ENCODE measurements at places on chromosomes 16 and 17.
A peak's percentile ranks its signal among the peaks of the same experiment; 100 is the strongest.

DNA sequence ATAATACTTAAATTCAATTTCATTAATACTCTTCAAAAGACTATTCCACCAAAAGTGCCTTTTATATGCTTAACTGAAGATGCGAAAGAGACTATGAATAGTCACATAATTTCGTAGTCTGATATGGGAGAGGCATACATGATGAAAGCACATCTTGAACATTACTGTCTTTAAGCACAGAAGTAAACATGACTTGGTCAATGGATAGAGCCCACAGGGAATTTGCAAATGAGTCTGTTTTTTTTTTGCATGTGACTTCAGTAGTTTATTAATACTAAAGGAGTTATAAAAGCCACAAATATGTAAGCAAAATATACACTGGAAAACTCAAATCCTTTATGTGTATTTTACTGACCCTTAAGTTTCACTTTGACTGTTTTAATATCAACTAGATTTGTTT, 15.9 kb downstream of the ADPRM start:
- no peak for DNase-seq

GRCh38 chr16:86509759-86510464, 415 bp upstream of the FOXF1 start:
- DNase-seq, result no peak

DNA sequence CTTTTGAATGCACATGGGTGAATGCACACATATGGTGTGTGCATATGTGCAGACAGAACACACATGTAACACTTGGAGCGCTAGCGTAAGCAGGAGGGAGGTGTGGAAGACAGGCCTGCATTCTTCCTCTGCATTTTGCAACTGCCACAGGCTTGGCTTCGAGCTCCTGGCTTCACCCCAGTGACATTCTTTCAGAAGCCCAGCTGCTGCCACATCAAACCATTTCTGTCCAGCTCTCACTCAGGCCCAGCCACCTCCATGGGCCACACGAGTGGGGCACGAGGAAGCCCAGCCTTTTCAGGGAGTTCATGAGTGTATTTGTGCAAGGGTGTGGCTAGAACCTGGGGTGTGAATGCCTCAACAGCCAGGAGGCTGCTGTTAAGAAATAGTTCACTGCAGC, 18.8 kb downstream of the LGALS3BP start:
- DNase-seq, result no peak

- no peak for DNase-seq
These were observed 364.7 kb upstream of the DYNLRB2 start for GRCh38 chr16:80176114-80176513.

DNA sequence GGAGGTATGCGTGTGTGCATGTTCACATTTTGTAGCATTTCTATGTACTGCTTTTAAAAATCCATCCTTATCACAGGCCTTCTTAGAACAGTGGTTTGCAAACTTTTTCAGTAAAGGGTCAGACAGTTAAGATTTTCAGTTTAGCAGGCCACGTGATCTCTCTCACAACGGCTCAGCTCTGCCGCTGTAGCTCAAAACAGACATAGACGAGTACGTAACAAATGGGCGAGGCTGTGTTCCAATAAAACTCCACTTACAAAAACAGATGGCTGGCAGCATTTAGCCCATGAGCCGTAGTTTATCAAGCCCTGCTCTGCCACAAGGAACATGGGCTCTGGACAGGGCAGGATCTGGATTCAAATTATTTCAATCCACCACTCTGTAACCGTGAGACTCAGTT, 141.8 kb downstream of the XYLT1 start:
- no peak for DNase-seq

- no peak for DNase-seq
These were observed 35.4 kb downstream of the WNT3 start for GRCh38 chr17:46783031-46783593.

GRCh38 chr16:82603784-82604411, 22.9 kb upstream of the CDH13 start:
- DNase-seq, result no peak

- DNase-seq, result peak; percentile 30
These were observed 15.3 kb downstream of the NLK start for GRCh38 chr17:28057731-28058246.

DNA sequence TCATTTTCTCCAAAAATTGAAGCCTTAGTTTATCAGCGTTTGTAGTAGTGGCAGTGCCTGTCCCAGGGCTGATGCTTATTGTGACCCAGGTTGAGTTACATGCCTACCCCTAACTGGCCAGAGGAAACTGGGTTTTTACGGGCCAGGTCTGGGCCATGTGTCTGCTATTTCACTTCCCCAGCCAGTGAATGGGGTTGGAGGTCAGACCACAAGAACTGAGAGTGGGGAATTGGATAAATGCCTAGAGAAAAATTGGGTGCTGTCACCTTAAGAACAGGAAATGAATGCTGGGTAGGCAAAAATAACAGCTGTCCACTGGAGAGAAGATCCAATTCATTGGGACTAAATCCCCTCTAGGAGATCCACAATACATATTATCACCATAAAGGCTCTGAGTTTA, 5.2 kb downstream of the ADPRM start:
- DNase-seq, result peak; percentile 12

GRCh38 chr16:22262460-22262859, 34.7 kb upstream of the POLR3E start:
- no peak for DNase-seq

DNA sequence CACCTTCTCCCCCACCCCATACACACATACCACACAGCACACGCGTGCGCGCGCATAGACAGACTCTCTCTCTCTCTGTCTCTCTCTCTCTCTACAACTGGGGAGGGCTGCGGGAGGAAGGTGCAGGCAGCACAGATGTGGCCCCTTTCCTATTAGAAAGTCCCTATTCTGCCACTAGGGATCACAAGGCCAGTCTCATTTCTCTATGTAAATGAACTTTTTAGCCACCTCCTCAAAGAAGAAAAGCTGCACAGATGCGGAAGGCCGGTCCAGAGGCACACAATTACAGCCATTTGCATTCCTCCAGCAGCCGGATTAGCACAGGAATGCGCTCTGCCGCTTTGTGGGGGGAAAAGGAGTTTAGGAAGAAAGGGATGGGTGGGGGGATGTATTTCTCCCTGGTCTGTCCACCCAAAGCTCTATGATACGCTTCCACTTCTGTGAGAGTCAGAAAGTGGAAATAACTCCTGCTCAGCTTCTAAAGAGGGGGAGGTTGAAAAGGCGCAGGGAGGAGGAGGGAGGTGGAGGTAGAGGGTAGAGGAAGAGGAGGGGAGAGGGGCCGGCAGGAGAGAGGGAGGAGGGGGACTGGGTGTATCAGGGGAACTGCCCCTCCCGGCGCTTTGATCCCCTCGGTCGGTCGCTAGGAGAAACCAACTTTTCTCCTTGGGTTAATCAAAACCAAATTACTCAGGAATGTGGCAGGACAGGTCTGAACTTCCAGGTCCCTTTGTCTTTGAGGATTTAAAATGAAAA, 11.7 kb downstream of the ZFHX3 start:
- peak; percentile 49 for DNase-seq

DNA sequence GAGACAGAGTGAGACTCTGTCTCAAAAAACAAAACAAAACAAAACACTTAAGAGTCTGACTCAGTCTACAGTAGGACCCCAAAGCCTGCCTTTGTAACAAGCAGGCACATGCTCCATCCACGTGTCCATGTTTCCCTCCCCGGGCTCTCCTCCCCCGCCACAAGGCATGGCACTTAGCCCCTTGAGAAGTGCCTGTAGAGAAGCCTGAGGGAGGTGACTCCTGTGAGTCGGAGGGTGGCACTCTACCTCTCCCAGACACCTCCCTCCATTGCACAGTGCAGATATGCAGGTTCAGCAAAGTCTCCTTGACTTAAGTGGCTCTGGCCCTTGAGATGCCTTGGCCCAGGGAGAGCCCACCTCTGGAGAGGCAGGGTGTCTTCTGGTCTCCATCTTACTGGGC, 6.8 kb downstream of the FHOD1 start:
- no peak for DNase-seq

- DNase-seq, result no peak
These were observed 54.2 kb downstream of the CDRT4 start for GRCh38 chr17:15413101-15413771.

- DNase-seq, result peak; percentile 96
These were observed 739 bp downstream of the TCF25 start for GRCh38 chr16:89873972-89874689.

DNA sequence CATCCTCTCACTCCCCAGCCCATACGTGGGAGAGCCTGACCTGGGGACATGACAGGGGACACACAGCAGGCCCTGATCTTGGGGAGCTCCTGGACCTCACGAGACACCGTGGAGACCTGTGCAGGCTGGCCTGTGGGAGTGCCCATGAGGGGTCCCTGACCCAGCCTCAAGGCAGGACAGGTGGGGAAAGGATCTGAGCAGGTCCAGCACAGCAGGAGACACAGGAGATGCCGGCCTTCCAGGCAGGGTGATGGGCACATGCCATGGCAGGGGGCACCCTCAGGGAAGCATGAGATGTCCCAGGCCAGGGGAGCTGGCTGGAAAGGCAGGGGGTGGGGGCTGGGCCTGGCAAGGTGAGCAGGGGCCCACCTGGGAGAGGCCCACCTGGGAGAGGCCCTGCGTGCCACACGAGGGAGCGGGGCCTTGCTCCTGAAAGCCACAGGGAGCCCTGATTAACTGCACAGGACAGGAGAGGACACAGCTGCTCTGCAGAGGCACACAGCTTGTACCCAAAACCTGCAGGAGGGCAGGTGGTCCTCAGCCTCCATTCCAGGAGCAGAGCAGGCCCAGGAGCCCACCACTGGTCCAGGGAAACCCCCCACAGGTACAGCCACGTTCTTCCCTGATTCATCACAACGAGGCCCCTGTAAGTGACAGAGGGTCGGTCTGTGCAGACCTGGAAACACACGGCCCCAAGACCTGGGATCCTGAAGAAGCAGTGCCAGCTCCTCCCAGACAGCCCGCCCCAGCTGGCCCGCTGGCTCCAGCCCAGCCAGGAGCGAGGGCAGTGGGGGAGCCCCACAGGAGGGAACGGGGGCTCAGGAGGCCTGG, 26.6 kb upstream of the KRT17 start:
- DNase-seq, result no peak

- no peak for DNase-seq
These were observed 176.8 kb downstream of the TANC2 start for GRCh38 chr17:63142836-63143235.

DNA sequence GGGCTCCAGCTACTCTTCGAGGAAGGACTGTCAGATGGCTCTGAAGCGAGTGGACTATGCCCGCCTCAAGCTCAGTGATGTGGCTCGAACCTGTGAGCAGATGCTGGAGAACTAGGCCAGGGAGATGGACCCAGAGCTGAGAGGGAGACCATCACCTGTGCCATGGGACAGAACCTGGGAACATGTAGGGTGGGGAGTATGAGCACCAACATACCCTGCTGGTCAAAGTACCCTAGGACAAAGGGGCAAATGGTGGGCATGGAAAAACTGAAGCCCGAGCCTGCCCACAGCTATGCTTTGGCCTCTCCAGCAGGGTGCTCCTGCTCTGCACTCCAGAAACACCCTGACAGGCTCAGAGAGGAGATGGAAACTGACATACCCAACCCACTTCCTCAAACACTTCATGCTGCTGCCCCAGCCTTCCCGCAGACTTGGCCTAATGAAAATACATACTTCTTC, 1.9 kb downstream of the MED11 start:
- DNase-seq, result peak; percentile 91

- DNase-seq, result no peak
These were observed 157.1 kb upstream of the WSCD1 start for GRCh38 chr17:5913032-5913531.
